ENCODE measurements at places on chromosomes 16 and 17.
A peak's percentile ranks its signal among the peaks of the same experiment; 100 is the strongest.

DNA sequence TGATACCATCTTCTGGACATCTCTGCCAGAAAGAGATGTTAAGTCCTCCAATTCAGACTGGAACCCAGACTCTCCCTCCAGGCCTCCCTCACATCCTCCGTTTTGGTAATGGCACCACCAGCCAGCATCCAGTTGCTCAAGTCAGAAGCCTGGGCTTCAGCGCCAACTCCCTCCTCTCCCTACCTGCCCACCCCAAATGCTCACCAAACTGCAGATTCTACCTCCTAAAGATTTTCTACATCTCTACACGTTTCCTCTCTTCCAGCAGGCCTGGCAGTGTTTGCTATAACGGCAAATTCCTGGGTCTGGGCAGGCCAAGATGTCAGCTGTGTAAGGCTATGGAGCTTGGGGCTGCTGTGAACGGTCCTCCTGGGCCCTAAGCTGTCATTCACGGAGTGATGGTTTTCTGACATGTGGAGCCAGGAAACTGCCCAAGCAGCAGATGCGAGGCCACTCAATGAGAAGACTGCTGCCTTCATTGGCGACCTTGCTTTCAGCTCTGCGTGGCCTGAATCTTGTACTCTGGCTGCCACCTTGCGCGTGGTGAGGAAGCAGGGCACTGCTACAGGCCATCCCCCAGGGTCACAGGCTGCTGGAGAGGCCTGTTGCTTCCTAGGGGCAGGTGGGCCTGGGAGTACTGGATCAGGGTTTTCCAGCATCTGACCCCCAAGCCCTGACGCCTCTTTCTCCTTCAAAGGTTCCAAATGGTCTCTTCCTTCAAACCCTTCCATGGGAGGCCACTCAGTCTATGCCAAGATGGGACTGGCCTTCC is 37.7 kb downstream of the TBX4 start:
- DNase-seq, result no peak

DNA sequence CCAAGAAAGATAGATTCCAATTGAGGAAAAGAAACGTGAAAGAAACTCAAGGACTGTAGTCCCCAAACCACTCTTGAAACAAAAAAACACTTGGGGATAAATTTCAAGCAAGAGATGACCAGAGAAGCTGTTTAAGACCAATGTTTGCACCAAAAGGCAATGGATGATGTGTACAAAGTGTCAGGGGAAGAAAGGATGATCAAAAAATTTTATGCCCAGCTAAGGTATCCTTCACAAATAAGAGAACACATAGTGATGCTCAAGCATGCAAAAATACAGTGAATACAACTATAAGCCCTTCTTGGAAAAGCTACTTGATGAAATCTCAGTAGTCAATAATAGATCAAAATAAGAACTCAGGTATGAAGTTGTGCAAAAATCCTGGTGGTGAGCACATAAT is 281.1 kb downstream of the CEP112 start:
- DNase-seq, result no peak

GRCh38 chr16:52993179-52993578 is 59.5 kb downstream of the CHD9NB start:
- no peak for DNase-seq

- DNase-seq, result peak; percentile 74
Observed at GRCh38 chr17:75896415-75897159, at the start of gene TRIM65. TRIM65 (minus strand) TSS chr17:75896951; CDS start chr17:75896937, 14 bp downstream.

DNA sequence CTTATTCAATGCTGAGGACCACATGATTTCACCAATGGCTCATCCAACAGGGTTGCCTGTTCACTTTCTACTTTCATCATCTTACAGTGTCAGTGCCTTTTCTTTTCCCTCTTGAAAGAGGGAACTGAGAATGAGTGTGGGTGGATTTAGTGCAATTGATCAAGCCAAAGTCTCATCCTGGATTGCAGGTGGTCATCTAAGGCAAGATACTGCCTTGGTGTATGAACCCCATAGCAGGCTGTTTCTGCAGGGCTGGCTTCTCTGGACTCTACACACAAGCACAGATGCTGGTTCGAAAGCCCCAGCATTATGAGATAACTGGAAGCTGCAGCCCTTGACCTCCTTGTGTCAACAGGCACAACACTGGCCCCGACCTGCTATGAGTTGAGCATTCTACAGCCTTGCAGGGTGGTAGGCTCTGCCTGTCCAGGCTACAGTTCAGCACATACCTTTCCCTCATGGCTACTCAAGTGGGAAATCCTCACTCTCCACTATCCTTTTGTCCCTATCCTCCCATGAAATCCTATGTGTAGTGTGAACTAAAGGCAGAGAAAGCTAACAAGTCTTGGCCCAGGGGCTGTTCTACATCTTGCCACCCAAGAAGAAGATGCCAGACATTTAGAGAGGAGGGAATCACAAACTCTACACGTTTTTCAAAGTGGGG is 358.7 kb downstream of the SLC39A11 start:
- no peak for DNase-seq

DNA sequence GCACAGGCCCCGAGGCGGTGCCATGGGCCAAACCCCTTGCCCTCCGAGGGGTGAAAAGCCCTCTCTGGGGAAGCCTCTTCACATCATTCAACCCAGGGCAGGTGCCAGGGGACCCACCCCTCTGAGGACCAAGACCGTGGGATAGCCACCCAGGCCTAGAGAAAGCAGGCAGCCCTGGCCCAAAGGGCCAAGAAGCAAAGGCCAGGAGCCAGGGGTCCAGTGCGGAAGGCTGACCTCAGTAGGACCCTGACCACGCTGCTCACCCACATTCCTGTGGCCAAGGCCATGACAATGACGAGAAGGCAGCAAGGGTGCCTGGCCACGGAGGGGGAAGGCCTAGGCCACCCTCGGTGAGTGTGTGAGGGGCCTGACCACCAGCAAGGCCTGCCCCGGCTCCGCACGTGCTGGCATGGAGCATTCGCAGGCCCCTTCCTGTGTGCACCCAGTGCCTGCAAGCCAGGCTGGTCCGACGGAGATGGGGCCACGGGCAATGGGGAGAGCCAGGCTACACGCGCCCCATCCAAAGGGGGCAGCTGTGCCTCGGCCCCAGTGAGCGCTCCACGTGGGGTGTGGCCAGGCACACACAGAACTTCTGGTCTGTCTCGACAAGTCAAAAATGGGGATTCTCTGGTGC is 24.5 kb upstream of the RASD1 start:
- no peak for DNase-seq

DNA sequence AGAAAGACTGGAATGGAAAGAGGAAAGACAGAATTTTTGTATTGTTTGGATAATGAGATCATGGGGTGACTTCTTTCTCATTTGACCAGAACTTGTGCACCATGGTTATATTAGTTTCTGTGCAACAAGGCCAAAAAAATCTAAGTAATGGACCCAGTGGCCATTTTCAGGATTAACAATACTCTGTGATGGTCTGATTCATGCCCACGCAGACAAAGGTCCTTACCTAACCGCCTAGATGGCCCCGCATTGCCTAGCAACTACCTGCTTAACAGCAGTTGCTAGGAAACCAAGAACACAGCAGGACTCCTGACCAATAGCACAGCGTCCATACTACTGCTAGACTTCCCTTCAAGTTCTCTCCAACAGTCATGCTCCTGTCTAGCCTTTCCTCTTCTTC is 22.4 kb downstream of the MIS12 start:
- no peak for DNase-seq

DNA sequence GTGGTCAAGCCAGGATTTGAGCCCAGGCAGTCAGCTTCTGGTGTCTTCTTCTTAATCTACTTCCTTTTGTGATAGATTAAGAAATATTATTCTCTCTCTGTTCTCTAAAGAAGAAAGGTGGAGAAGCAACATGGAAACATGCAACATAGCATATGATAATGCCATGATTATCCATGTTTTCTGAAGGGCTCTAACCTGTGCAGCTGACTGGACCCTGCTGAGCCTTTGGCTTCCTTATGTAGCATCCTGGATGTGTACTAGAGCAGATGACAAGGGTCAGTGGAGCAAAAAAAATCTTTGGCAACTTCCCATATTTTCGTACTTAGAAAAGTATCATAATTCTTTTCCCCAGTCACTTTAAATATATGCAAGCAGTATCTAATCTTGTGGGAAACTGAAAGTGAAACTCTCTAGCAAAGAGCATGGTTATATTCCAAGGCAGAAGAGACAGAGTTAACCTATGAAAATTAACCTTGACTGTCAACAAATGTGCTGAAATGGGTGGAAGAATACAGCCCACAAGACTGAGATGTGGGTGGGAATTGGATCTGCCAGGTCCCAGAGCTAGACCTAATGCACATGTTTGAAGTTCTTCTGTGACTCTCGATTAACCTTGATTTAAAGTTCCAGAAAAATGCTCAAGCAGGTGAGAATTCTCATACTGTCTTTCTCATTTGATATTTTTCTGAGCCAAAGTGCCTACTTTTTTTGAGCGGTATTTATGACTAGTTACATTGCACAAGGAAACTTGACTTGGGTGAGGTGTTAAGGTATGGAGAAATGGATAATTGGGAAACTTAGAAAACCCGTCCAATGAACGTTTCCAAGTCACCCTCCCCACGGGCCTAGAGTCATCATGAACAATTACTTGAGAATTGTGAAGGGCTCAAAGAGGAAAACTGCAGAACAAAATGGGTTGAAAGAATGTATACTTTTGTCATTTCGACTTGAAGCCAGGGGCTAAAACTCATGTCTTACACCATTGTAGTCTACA is 248.6 kb downstream of the FTO start:
- DNase-seq, result no peak

DNA sequence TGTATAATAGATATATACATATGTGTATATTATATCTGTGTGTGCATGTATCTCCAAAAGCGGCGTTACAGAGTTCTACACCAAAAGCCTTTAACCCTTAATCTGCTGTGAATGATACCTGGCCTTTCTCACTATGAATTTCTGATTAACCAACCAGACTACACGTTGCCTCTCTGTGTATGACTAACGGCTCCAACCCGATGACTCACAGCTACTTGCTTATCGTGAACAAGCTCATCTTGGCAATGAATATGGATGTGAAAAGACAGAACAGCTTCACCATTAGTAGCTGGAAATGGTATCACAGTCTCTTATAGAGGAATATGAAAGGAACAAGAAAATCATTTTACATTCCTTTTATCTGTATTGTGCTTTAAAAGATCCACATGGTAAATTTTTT is 23.8 kb upstream of the ARHGAP44 start:
- DNase-seq, result no peak

DNA sequence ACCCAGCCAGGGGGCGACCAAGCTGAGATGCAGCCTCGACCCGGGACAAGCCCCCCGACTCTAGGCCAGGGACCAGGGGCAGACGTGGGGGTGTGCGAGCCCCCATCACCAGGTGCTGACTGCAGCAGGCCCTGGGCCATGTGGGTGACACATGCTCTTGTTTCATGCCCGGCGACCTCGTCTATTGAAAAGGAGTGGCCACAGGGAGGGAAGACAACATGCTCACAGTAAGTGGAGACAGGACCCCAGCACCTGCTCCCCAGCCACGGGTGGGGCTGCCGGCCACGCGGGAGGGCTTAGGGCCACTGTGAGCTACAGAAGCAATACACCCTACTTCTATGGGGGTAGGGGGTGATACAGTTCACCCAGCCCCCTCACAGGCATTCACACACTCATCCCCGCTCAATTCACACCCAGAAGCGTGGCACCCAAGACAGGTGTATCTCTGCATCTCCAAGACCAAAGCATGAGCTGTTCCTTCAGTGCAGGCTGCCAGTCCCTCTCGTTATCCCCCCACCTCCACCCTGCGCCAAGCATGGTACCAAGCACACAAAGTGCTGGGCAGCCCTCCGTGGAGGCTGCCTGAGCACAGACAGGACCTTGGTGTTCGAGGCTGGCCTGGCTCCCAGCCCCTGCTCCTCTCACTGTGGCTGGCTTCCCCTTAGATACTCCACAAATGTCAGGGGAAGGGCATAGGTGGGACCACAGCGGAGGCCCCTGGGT is 13.6 kb downstream of the VASN start:
- DNase-seq, result no peak

- DNase-seq, result no peak
Observed at GRCh38 chr16:78628461-78629045, 529.1 kb downstream of the WWOX start.

DNA sequence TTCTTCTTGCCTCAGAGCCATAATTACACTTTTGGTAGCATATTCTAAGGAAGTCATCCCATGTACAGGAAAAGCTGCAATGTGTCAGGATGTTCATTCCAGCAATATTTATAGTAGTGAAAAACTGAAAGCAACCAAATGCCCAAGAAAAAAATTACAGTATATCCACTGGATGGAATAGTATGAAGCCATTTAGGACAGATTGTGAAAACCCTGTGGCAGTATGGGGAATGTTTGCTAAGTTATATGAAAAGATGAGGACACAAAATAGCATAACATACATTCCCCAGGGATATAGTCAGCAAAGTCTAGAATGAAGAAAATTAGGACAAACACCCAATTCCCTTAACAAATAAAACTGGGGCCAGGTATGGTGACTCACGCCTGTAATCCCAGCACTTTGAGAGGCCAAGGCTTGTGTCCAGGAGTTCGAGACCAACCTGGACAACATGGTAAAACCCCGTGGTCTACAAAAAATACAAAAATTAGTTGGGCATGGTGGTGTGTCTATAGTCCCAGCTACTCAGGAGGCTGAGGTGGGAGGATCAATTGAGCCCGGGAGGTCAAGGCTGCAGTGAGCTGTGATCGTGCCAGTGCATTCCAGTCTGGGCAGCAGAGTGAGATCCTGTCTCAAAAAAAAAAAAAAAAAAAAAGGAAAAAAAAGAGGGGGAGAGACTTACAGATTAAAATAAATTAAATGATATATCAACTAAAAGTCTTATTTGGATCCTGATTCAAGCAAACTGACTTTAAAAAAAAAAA is 2.3 kb downstream of the LRRC3C start:
- DNase-seq, result no peak

- DNase-seq, result no peak
Observed at GRCh38 chr16:70793851-70794502, 7.0 kb downstream of the VAC14 start.

- DNase-seq, result no peak
Observed at GRCh38 chr16:6494716-6495115, 837.9 kb upstream of the RBFOX1 start.

- DNase-seq, result no peak
Observed at GRCh38 chr16:69497876-69498596, 67.7 kb upstream of the NFAT5 start.

- no peak for DNase-seq
Observed at GRCh38 chr17:77174928-77175661, 34.3 kb downstream of the SEC14L1 start.

GRCh38 chr17:68790931-68791330 is 164.3 kb downstream of the ABCA8 start:
- no peak for DNase-seq

DNA sequence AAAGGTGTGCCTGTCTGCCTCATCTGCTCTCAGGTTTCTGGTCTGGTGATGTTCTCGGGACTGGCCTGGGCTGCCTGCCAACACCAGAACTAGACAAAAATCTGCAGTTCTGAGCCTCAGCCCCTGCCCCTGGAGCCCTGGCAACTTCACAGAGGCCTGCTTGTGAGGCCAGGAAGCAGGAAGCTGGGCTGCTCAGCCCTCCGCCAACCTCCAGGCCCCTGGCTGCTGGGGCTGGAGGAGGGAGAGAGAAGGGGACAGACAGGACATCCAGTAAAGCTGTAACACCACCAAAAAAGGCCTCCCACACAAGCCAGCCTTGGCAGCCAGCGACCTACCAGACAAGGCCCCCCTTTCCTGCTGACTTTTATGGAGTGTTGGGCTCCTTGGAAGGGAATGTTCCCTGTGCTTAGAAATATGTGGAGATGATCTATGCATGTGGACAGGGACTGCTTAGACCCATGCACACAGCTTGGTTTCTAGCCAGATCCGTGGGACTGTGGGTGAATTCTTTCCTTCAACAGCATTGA is 157.6 kb downstream of the XYLT1 start:
- no peak for DNase-seq

GRCh38 chr16:55225972-55226542 is 97.9 kb upstream of the IRX6 start:
- no peak for DNase-seq

GRCh38 chr17:55441544-55441943 is 19.9 kb upstream of the MMD start:
- DNase-seq, result no peak
